ENCODE measurements at places on chromosomes 3 and 15.
A peak's percentile ranks its signal among the peaks of the same experiment; 100 is the strongest.

- peak; percentile 64 for DNase-seq
These were observed 2.0 kb downstream of the FAM43A start for GRCh38 chr3:194687638-194688199.

GRCh38 chr3:150830094-150830681 is 67.2 kb upstream of the SIAH2 start:
- DNase-seq: peak; percentile 15

GRCh38 chr15:23647421-23648370 is at the start of gene MAGEL2:
TSS of gene MAGEL2 (minus strand) at chr15:23647867. CDS start at chr15:23647742, 125 bp downstream.
- no peak for DNase-seq

DNA sequence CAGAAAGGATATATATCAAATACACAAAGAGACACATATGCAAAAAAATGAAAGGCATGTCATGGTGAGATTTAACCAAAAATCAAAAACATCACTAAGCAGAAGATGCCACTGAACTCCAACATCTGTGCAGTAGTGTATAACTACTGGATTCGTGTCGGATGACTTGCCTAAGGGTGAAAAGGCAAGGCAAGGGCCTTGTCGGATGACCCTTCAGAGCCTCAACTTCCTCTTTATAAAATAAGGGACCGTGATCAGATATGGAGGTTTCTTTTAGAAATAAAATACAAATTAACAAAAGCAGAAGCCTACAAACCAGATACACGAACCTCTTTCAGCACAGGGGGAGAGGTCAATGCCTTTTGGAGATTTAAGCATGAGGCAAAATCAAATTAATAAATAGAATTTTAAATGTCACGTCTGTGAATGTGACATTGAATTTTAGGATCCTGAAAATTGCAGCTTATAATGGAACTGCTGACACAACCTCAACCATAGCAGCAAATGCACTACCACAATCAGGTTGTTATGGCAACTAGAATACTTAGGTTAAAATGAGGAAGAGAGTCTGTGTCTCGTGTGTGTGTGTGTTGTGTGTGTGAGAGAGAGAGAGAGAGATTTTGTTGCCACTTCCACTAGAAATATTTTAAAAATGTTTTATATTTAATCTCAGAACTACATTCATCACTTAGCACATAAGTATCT is 8.3 kb upstream of the CHRM5 start:
- DNase-seq: no peak

- DNase-seq: no peak
These were observed 78.3 kb downstream of the FMN1 start for GRCh38 chr15:33116198-33116597.

DNA sequence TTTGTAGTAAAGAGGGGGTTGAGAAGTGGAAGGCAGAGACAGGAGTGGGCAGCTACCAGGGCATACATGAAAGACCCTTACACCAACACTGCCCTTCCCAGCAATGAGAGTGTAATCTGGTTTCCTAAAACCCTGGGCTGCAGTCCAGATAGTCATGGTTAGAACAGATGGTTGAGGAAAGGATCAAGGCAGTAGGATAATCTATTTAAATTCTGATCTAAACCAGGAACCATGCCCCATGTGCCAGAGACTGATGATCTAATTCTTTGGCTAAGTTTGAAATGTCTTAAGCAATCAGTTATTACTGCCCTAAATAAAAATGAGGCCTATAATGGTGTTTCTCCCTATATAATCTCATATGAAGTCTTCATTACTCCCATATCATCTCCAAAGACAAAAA is 59.6 kb downstream of the PRTG start:
- no peak for DNase-seq

- DNase-seq: peak; percentile 43
These were observed 62.5 kb upstream of the LIPC start for GRCh38 chr15:58369261-58369701.

DNA sequence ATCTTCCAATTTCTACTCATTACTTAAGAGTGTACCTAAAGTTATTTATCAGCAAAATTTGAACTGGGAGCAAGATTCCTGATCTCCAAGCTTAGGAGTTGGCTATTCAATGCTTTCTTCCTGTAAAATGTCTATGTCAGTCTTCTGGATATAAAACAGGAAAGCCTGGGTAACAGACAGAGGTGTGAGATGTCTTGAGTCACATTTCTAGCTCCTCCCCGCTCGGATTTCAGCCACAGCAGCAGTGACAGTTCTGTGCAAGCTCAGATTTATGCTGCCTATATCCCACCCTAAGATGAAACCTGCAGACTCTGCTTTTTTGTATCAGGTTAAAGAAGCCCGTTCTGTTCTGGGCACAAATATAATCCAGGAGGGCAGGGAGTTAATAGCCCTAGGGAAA is 2.1 kb upstream of the ARMC8 start:
- DNase-seq: no peak

DNA sequence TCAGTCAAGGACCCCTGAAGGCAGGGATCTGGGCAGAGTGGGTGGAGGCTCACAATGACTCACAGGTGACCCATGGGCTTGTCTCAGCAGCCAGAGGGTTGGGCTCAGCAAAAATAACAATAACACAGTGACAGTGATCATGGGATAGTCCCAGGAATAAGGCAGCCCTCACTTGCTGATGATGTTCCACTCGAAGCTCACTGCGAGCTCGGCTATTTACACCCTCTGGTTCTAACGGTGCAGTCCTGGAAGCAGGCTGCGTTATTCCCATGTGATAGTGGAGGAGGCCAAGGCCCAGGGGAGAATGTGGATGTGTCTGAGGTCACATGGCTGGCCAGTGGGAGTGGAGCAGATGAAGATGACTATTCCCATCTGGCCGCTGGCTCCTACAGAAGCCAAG is 16.2 kb downstream of the CCDC33 start:
- DNase-seq: no peak

- no peak for DNase-seq
These were observed 27.6 kb downstream of the CNOT10 start for GRCh38 chr3:32712506-32713055.

- no peak for DNase-seq
These were observed 112.5 kb upstream of the CADPS start for GRCh38 chr3:62987721-62988120.

DNA sequence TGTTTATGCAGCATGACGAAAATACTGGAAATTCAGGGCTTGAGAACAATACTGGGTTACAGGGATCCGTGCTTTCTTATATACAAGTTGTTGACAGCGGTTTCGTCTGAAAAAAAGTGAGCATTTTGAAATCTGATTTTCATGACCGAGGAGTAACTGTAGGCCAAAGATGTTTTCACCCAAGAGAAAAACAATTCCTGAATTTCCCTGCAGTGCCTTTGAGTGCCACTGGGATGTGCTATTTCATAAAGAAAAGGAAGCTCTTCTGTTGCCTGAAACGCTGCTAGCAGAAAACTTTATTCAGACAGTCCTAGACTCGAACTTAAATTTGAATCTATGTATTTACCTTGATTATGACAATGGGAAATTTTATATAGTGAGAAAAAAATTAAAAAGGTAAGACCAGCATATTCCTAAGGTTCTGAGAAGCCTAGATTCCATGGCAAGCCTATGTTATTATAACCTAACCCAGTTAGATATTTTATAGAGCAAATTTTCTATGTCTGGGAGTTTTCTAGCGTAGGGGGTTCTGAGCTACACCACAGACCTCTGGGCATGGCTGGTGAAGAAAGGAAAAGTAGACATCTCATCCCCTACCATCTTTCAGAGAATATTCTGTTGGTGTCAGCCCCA is 30.2 kb downstream of the KCNAB1 start:
- DNase-seq: peak; percentile 53

DNA sequence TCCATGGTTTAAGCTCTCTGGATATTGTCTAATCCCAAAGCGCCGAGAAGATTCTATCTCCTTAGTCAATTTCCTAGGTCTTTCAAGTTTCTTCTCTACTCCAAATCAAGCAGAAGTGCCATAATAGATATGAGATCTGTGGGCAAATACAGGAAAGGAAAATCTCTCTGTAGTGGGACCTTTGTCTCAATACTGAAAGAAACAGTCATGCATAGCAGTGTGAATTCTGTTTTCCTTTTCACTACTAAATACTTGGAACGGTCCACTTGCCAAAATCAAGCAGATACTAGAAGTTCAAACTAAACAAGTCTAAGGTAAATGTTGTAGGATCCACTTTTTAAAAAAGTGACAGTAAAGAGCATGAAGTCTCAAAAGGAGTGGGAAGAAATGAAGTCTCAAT is 236.6 kb downstream of the ZMAT3 start:
- no peak for DNase-seq

GRCh38 chr15:74768099-74768770 is 13.6 kb upstream of the CSK start:
- DNase-seq: no peak

GRCh38 chr3:36635731-36636130 is 128.6 kb downstream of the DCLK3 start:
- no peak for DNase-seq

DNA sequence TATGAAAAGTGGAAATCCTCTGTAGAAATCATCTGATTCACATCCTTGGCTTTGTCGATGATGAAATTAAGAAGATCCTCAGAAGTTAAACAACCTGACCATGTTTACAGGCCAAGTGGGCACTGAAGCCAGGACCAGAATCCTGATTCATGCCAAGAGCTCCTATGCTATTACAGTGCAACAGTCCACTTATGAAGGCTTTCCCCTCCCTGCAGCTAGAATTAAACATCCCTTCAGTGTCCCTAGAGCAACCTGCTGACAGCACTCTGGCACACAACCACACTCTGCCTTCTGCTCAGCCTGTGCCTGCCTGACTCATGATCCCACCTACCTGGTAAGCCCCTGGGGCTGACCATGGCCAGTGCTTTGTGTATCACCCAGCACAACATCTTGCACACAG is 33.8 kb downstream of the TXNRD3 start:
- no peak for DNase-seq

DNA sequence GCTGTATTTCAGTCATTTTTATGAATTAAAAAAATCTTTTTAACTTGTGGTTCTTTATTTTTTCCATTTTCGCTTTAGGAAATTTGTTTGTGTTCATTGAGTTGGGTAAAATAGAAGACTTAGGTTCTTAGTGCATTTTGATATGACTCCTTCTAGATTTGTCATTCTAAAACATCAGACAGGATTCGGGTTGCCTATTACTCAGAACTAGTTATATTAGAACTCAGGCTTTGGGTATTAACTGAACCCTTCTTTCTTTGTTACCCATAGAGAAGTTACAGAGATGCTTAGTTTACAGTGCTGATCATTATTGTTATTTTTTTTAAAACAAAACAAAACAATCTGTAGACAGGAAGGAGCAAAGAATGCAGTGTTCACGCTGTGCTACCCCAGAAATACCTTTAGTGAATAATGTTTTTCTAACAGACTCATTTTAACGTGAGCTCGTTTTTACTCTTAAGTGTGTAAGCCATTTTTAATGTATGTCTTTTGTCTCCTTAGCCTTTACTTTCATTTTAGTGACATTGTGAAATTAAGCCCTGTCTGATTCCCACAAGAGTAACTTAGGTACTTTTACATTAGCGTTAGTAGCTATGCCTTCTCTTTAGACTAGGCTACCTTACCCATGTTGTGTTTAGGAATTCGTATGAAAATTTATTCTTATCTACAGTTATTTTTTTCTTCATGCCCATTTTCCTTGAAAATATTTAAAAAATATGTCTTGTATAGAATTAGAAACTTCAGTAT is 53.4 kb downstream of the CMC1 start:
- no peak for DNase-seq

DNA sequence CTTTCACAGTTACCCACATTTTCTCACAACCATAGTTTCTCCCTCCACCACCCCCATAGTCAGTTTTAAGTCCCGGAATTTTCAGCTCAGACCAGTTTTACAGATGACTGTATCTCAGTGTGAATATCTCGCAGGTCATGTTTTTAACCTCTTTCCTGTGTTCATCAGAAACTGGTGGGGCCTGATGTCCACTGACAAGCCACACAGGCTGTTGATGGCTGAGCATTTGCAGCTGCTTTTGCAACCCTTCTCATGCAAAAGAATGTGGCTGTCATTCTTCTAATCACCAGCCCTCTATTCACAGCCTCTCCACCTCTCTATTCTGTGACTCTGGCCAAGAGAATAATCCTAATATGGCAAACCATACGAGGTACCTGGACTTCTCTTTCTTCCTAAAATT is 8.5 kb downstream of the GYG1 start:
- no peak for DNase-seq

GRCh38 chr15:35663956-35664355 is 118.0 kb upstream of the DPH6 start:
- DNase-seq: no peak

DNA sequence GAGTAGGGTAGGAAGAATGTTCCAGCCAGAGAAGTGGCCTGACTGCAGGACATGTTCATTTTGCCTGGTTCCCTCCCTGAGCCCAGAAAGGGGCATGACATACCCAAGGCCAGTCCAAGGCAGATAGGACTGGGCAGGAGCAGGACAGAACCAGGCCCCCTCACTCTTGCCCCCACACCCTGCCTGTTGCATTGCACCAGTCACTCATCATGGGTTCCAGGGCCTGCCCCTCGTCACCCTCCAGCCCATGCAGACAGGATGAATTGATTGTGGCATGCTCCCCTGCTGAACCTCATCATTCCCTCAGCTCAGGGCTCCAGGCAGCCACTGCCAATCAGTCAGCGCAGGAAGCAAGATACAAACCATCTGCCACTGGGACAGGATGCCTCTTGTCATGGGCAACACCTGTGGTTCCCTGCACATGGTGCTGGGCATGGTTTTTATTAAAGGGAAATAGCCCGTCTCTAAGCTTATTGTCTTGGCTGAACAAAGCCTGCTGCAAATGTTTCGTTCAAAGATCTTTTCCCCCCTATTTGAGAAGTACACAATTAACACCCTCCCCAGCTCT is 48.9 kb downstream of the RASGRF1 start:
- no peak for DNase-seq

GRCh38 chr15:67178569-67179210 is 75.8 kb downstream of the AAGAB start:
- DNase-seq: no peak

DNA sequence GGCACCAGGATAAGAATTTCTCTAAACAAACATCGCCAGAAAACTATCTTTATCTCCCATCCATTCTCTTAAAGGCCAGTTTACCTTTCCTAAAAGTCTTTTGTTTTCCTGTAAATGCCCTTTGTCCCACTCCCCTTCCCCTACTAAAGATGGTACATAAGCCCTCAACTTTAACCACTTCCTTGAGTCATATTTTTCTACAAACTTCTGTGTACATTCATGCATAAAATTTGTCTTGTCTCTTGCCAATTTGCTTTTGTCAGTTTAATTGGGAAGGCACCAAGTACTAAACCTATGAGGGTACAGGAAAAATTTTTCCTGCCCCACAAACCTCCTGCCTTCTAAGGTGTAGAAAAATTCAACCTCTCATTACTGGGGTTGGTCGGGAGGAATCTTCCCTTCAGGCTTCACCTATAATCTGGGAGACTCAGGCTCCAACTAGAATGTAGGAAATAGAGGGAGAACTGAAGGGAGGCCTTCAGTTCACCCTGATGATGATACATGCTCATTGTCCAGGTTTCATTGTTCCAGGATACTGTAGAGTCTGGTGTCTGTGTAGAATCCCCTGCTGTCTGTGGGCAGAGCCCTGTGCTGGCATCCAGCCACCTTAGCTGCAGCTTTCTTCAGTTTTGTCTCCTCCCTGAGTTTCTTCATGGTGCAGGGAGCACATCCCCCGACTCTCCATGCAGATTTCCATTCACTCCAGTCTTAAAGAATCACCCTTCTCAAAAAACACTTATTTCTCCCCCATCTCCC is 53.2 kb downstream of the CD200R1L start:
- no peak for DNase-seq

- DNase-seq: peak; percentile 13
These were observed 22.3 kb downstream of the CFAP92 start for GRCh38 chr3:128971421-128972100.
